ENCODE measurements at places on chromosomes 4 and X.

DNA sequence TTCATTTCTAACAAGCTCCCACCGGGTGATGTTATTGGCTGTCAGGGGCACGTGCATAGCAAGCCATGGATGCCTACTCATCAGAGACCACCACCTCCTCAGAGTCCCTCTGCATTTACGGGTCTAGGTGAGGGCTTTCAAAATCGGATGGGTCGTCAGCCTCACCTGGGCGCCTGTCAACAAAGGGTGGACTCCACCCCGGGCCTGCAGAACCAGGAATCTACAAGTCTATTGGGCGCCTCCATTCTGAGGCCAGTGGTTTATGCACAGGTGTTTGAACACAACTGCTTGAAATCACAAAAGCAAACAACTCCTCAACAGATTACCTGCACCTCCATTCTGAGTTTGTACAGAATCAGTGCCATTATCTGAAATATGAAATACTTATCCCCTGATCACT lies 318.9 kb downstream of the PTTG2 start:
- DNase-seq, result no peak

DNA sequence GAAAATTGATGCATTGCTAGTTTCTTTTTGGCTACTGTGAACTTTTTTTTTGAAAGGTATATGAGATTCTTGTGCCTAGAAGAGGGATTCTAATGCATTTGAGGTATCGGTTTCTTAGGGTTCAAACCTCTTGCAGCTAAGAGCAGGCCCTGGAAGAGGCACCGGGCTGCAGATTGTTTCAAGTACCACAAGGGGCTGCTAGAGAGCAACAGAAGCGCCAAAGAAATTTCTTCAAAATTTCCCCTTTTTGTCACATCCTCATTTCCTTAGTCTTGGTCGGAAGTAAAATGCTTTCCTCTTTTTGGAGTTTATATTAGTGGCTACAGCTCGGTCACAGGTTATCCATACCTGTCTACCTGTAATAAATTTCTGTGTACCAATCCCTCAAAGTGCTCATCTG lies 89.8 kb downstream of the PDGFRA start:
- DNase-seq, result no peak

- DNase-seq, result no peak
Observed at GRCh38 chr4:2913168-2913567, 50.0 kb downstream of the NOP14 start.

DNA sequence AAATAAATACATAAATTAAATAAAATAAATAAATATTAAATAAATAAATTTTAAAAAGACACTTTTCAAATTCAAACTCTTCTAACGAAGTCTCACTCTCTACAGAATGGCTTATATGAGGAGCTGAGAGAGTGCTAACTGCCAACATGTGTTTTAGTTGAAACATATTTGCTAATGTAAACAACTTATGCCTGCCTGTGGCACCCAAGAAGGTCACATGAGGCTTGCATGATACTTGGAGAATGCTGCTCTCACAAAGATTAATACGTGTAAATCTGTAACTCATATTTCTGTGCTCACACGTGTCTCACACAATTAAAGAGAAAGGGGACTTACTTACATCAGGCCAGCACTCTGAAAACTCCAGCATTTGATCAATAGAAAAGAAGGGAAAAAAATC lies 43.2 kb upstream of the PITX2 start:
- DNase-seq, result no peak

GRCh38 chrX:153305972-153306371 lies 15.6 kb downstream of the PNMA6F start:
- no peak for DNase-seq

GRCh38 chr4:113553082-113553481 lies 208.5 kb downstream of the CAMK2D start:
- DNase-seq, result no peak

- DNase-seq, result no peak
Observed at GRCh38 chr4:74364652-74365491, at the start of gene EREG. Gene EREG, plus strand, starts transcription at chr4:74365145. Its CDS starts 164 bp downstream, at chr4:74365309.

DNA sequence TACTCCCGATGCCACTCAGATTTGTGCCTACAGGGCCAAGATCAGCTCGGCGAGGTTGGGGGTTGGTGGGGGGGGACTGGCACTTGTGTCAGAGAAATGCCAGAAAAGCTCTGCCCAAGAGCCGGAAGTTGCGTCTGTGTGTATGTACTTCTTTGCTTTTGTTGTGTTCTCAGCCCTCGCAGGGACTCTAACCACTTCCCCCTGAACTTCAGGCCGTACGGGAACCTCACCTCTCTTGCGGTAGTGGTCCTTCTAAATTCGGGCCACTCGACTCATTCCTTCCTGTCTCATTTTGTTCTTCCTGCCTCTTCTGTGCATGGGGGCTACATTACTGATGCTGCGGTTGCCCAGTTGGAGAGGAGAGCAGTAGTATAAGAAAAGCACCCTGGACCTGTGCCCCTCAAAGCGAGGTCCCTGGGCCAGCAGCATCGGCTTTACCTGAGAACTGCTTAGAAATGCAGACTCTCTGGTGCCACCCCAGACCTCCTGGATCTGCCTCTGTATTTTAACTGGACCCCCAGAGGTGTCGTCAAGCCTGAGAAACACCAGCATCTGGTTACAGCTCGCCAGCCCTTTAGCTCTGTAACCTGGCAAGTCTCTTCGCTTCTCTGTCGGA lies 146.3 kb upstream of the RPS6KA3 start:
- DNase-seq, result no peak

- DNase-seq, result no peak
Observed at GRCh38 chrX:49106930-49107329, 16.6 kb downstream of the GPKOW start.

GRCh38 chr4:86603311-86603885 lies 9.3 kb downstream of the PTPN13 start:
- no peak for DNase-seq

- DNase-seq, result no peak
Observed at GRCh38 chrX:84909151-84909550, 94.5 kb upstream of the APOOL start.

DNA sequence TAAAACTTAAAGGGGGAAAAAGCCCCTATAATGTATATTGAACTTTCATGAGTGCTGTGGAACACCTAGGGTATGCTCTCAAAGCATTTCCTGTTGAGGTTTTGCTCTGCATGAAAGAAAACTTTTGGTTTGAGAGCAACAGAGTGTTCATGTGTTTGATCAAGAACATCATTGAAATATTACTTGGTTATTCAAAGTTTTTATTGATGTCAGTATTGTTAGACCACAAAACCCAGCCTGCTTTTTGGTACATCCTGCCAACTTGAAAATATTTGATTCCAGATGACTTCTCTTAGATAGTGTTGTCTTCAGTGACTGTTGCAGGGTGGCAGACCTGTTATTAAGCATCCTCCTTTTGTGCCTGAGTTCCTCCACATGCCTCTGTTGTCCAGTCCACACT lies 68.0 kb downstream of the N4BP2 start:
- no peak for DNase-seq

DNA sequence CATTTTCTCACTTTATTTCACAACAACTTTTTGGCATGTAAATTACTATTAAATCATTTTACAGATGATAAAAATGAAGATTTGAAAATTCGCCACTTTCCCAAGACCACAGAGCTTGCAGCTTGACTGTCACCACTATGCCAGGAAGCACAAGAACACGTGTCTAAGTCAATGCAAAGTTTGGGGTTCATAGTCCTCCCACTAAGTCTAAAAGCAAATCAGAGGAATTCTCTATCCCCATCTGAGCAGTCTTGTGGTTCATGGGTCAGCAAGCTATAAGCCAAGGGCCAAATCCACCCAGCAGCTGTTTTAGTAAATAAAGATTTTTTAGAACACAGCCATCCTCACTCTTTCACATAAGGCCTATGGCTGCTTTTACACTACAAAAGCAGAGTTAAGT lies 833.3 kb upstream of the INTU start:
- no peak for DNase-seq

DNA sequence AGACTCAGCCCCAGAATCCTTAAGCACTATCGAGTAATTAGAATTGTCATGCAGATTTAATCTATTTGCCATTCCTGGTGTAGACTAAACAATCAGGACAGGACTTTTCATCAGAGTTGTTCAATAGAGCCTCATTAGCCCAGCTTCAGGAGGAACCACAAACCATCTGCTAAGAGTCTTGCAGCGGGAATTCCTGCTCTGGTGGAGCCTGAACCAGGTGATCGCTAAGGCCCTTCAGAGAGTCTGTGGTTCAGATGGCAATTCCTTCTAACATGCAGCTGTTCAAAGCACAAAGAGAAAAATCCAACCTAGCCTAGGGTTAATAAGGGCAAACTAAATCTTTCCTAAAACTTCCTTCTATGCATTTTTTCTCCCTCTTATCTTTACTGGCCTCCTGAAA lies 119.1 kb upstream of the CPEB2 start:
- no peak for DNase-seq

GRCh38 chrX:30635630-30636029 lies 17.6 kb upstream of the GK start:
- no peak for DNase-seq

DNA sequence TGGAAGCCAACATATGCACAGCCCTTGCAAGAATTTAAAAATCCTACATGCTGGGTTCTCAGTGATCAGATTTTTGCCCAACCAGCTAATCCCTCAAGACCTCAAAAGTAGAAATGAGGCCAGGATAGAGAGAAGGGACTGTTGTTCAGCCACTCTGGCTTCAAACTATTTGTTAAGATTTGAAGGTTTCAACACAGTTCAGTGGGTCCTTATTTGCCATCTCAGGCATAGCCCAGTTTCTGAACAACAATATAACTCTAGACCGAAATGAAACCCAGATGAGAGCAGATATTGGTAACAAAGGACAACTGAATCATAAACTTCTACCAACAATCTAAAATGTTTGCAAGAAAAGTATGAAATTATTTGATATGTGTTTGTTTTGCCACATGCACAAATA lies 237.3 kb downstream of the NR3C2 start:
- DNase-seq, result no peak

GRCh38 chr4:38889143-38889542 lies 21.5 kb downstream of the FAM114A1 start:
- DNase-seq, result no peak

DNA sequence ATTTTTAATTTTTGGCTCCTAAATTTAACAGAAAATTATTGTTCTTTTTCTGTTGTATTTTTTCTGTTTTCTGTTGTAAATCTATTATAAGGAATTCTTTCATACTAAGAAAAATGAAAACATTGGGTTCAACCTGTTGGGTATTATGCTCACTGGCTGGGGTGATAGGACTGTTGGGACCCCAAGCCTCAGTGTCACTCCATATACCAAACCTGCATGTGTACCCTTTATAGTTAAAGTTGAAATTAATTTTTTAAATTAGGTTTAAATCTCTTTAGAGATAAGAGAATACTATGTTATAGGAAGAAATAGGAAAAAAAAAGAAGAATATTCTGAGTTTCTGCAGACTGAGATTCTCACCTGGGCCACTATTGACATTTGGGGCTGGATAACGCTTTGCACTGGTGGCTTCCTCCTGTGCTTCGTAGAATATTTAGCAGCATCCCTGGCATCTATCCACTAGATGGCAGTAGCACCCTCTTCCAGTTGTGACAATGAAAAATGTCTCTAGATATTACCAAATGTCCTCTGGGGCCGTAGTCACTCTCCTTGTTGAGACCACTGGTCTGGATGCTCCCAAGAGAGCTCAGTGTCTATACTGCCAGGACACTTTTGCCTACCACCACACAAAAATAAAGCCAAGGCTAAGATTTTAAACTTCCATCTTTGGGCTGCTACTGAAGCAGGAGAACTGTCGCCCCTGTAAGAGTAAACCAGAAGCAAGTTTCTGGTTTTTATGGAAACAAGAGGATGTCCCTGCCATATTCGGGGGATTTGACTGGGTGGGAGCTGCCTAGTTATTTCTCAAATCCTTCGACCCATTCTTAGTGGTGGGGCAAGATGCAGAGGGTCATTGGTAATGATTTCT lies 22.4 kb upstream of the CLTRN start:
- DNase-seq, result no peak

- DNase-seq, result no peak
Observed at GRCh38 chrX:66961665-66962064, 322.8 kb upstream of the EDA2R start.

DNA sequence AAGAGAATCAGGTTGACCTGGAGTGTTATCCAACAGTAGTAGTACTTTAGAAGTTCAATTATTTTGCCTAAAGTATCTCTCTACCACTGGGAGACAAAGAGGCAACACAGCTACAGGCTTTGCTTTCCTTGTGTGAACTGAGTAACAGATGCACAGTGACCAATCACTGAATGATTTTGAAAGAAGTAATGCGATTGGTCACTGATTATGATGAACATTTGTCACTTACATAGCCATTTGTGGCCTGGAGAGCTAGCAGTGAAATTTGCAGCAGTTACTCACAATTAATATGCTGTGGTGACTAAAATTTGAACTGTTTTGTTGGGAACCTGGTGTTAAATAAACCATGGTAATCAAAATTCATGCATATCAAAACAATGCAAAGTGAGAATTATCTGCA lies 508.7 kb upstream of the DIPK2B start:
- no peak for DNase-seq

- DNase-seq, result no peak
Observed at GRCh38 chrX:11678158-11678557, 12.4 kb upstream of the ARHGAP6 start.

DNA sequence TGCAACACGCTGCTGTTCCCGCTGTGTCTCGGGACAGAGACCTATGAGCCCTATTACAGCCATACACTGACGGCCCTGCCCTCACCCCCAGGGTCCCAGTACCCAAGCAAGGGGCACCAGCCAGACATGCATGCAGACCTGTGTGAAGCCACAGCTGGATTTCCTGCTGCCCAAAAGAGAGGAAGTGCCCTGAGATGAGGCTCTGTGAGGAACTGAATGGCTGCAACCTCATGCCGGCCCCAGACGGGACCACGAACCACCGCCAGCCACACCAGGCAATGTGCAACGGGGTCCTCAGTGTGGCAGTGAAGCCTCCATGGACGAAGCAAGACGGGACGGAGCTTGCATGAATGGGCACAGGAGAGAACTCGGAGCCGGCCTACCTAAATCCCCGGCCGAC lies 21.1 kb downstream of the CTBP1 start:
- no peak for DNase-seq

DNA sequence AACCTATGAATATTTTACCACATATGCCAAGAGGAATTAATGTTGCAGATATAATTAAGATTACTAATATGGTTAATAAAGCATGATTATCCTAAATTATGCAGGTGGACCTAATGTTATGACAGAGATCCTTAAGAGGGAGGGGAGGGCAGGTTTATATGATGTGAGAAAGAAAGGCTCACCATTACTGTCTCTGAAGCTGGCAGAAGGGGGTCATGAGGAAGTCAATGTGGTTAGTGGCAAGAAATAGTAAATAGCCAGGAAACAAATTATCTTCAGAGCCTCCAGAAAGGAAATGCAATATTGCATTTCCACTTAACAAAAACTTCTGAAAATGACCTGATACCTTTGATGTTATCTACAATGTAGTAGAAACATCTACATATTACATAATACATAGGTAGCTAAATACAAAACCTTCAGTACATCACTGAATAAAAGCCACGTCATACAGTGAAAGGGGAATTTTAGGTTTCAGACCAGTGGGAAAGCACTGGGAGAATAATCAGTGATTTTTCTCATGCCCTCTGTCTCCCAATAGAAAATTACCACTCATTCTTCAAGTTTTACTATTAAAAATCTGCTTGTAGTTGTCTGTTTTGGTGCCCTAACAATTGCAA lies 609.2 kb downstream of the SPOCK3 start:
- DNase-seq, result no peak

- no peak for DNase-seq
Observed at GRCh38 chr4:119861731-119862130, 204.9 kb downstream of the MAD2L1 start.
